ENCODE measurements at places on chromosomes 1 and 21. TPM values are rescaled to one million over a fixed set of nuclear protein-coding genes. Genes with fewer than 3 reads are reported as not detected.

LDLRAD2 gene
- total RNA-seq: 0.07 TPM

- DNase-seq: peak; percentile 39
These were observed 52.0 kb upstream of the FAM20B start for GRCh38 chr1:178973652-178974101.

DNA sequence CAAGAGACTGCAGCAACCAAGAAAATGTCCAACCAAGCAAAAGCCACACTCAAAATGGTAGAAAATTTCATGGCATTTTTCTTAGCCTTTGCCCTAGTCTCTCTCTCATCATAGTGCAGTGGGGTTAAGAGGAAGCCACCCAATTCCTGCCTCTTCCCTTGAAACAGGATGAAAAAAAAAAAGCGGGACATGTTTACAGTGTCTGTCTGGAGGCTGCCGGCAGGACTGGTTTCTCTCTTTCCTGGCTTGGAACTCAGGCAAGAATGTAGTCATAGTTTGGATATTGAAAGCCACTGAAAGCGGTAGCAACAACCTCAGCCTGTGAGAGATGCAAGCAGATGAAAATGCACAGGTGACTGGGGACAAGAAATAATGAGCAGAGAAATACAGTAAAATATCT lies 13.3 kb upstream of the TNFSF18 start:
- DNase-seq: no peak

GRCh38 chr1:117925981-117926380 lies 3.4 kb downstream of the GDAP2 start:
- no peak for DNase-seq

GRCh38 chr1:42282867-42283583 lies 52.0 kb downstream of the FOXJ3 start:
- no peak for DNase-seq

- DNase-seq: no peak
These were observed 11.0 kb downstream of the WLS start for GRCh38 chr1:68221001-68221979.

DNA sequence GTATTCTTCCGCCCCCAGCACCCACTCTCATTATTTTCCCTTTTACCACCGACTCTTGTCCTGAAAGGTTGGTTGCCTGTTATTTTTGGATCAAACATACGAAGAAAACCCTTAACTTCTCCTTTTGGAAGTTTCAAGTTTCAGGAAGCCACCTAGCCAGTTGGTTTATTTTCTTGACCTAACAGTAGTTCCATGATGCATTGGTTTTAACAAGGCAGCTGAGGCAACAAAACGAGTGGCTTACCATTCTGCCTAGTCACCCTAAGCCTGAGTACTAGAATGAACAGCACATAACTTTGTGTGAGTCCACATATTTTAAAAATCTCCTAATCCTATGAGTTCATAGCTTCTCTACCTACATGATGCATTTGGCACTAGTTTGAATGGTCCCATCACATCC lies 28.9 kb downstream of the OLFM3 start:
- DNase-seq: no peak

DNA sequence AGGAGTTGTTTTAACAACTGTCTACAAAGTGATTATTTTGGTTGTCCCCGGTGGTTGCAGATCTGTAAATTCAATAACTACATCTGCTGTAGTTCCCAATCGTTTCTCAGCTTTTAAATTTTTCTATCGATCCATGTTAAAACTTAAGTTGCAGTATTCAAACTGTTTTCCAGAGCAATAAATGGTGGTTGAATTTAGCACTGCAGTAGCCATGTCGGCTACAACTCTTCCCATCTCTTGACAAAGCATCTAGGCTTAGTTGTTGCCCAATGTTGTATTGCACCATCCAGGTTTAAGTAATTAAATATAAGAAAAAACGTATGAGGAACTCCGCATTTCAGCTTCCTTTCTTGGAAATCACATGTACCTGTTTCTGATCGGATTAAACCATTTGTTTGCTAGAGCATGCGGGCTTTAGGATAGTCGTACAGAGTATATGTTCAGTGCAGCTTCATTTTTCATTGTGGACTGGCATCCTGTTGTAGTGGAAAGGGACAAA lies 996 bp downstream of the CNIH4 start:
- DNase-seq: no peak

Measured in heart right ventricle (tissue), 16 donors.